Germinal center (tissue), 1 donor: ENCODE measurements at places on chromosomes 2 and 18.

DNA sequence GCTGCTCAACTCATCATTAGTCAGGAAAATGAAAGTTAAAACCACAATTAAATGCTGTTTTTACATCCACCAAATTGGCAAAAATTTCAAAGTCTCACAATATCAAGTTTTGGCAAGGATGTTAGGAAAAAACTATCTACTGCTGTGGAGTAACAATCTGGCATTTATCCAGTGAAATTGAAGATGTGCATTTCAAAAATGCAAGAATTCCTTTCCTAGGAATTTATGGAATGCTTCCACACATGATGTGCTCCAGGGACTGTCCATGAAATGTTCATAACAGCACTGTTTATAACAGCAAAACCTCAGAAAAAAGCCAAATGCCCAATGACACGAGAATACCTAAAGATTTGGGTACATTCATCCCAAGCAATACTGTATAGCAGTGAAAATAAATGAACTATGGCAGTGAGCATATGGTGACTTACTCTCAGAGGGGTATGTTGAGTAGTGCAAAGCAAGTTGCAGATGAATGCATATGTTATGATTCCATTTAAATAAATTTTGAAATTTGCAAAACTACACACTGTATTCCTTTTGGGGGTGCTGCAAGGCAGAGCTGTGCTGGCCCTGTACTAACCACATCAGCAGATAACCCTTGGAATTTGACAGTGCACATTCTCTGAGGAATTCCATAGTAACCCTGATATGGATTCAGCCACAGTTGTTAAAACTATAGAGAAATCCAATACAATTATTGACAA, 41.3 kb upstream of the GYPC start:
- no peak for DNase-seq

DNA sequence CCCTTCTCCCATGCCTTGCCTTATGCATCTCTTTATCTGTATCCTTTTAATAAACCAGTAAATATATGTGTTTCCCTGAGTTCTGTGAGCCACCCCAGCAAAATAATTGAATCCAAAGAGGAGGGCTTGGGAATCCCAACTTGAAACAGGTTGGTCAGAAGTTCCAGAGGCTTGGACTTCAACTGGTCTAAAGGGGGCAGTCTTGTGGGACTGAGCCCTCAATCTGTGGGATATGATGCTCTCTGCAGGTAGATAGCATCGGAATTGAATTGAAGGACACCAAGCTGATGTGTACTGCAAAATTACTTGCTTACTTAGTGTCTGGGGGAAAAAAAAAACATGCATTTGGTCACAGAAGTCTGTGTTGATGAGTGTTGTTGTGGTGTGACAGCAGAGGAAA, 1033.5 kb upstream of the TMEFF2 start:
- no peak for DNase-seq

DNA sequence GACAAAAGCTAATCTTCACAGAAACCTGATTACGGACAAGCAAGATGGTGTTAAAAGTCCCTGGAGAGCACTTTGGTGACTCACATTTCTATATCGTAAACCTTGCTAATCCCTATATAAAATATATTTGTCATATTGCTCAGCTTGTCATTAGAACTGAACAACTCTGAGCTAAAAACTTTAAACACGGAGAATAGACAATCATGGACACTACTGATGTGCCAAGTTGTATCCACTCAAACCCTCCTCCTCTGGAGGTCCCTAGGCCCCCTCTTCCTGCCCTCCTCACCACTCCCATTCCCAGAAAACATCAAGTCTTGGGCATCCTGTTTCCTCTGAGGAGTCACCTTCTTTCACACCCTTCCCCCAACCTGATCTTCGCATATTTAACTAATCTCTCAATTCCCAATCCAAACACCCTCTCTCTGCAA, 138.7 kb upstream of the PID1 start:
- no peak for DNase-seq

DNA sequence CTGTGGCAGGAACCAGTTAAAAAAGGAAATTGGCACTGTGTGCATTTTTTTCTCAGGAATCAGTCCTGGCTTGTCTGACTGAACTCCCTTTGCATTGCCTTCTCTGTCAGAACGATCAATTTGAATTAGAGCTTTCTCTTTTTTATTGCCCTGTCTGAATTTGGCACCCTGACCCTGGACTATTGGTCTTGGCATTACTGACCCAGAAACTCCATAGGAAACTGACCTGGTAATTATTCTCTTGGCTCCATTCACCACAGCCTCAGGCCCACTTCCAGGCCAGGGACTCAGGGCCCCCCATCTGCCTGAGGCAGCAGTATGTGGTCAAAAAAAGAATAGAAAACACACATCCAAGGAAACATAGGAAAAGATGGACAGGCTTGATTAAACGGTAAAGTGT, 32.0 kb upstream of the CCDC88A start:
- DNase-seq: no peak

DNA sequence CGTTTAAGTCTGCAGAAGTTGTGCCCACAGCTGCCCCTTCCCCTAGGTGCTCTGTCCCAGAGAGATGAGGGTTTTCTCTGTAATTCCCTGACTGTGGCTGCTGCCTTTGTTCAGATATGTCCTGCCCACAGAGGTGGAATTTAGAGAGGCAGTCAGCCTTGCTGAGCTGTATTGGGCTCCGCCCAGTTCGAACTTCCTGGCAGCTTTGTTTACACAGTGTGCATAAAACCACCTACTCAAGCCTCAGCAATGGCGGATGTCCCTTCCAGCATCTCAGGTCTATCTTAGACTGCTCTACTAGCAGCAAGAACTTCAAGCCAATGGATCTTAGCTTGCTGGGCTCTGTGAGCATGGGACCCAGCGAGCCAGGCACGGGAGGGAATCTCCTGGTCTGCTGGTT, 48.1 kb downstream of the LHCGR start:
- DNase-seq: no peak

DNA sequence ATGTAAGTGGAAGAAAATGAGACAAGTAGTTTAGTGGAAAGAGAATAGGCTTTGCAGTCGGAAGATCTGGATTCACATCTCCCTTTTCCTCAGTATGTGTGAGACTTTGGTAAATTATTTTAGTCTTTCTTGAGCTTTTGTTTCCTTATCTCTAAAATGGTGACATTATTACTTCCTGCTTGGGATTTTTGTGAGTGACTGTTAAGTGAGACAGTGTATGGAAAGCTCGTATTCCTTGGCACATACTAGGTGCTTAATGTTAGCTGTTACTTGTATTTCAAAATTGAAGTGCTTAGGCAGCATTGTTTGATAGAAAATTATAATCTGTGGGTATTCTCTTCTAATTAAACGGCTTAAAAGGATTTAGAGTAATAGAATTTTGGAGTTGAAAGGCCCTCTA, 2.0 kb downstream of the ZNF638 start:
- DNase-seq: no peak

DNA sequence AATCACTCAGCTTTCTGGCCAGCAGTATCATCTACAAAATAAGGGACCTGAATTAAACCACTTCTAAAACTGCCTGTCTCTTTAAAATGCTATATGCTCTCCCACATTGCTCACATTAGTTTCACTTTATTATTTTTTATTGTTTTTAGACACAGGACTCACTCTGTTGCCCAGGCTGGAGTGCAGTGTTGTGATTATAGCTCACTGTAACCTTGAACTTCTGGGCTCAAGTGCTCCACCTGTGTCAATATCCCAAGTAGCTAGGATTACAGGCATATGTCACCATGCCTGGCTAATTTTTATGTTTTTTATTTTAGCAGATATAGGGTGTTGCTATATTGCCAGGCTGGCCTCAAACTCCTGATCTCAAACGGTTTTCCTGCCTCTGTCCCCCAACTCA, 591.3 kb upstream of the ZNF804A start:
- no peak for DNase-seq

DNA sequence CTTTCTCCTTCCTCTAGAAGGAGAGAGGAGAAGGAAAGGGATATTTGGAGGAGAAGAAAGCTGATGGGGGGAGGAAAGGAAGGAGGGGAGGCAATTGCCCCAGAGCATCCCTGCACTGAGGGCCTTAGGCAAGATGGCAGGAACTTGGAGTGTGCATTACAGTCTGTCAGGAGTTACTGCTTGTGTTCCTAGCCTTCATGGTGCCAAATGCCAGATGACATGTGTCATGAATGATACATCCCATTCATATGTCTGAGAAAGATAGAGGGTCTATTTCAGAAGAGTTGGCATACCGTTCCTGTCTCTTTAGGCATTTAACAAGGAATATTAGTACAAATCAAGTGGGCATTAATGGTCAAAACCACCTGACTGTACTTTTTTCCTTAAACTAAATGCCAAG, 232.1 kb upstream of the NT5C1B start:
- DNase-seq: no peak

DNA sequence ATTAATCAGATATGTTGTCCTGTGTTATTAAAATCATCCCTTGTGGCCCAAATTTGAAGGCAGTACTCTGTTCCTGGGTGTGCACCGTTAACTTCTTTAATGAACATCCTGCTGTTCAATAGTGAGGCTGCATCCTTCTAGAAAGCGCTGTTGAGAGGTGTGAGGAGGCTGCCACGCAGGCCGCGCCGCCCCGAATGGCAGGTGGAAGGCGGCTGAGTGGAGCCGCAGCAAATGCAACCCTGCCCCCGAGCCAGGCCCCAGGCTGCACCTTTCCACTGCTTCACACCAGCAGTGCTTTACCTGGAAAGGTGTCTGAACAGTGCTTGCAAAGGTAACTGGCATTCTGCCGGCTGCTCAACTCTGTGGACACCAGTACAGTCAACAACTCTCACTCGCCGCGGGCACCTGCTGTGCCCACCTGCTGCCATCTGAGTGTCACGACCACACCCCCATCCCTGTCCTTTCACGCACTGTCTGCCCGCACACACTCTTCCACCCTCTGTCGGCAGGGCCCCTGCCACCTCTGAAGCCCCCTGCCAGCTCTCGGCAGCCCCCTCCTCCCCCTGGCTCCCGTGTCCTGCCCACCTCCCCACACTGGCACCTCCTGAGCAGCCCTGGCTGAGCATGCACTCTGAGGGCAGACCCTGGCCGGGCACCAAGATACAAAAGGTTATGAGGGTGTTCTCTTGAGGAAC, 70.9 kb downstream of the ODC1 start:
- DNase-seq: no peak

DNA sequence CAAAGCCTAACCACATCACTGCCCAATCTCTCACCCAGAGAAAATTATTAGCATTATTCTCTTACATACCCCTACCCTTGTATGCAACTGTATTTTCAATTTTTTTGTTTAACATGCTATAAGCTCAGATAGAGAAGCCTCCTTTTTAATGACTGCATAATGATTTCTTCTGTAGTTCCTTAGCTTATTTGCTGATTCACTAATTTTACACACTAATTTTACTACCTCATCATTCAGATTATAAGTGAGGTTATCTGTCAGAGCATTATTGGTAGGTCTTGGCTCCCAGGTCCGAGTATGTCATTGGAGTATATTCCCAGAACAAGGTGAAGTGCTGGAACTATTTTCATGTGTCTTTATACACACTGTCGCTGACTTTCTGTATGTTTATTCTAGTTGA, 45.4 kb downstream of the RHBDD1 start:
- no peak for DNase-seq

GRCh38 chr18:56992777-56993176, 154.1 kb upstream of the BOD1L2 start:
- DNase-seq: no peak

DNA sequence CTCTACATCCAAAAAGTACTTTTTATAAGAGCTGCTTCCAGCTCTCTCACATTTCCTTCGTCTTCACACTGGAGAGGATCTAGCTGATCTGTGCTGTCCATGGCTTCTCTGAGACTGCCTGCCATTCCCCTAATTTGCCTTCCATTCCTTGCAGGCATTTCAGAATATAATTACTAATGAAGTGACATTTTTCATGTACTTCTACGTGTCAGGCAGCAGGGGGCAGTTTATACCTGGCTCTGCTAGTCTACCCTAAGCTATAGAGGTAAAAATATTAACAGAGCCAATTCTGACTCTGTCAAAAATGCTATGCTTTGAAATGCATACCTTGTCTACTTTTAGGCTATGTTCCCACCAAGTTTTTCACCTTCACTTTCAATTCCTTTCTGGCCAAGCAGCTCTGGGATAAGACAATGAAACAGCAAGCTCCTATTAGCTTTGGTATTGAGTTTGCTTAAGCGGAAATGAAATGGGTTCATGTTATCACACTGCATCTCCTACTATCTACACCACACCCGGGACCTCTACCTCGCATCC, 81.9 kb downstream of the MEP1B start:
- peak; percentile 33 for DNase-seq

- DNase-seq: no peak
These were observed 4.5 kb downstream of the DYTN start for GRCh38 chr2:206713746-206714145.

DNA sequence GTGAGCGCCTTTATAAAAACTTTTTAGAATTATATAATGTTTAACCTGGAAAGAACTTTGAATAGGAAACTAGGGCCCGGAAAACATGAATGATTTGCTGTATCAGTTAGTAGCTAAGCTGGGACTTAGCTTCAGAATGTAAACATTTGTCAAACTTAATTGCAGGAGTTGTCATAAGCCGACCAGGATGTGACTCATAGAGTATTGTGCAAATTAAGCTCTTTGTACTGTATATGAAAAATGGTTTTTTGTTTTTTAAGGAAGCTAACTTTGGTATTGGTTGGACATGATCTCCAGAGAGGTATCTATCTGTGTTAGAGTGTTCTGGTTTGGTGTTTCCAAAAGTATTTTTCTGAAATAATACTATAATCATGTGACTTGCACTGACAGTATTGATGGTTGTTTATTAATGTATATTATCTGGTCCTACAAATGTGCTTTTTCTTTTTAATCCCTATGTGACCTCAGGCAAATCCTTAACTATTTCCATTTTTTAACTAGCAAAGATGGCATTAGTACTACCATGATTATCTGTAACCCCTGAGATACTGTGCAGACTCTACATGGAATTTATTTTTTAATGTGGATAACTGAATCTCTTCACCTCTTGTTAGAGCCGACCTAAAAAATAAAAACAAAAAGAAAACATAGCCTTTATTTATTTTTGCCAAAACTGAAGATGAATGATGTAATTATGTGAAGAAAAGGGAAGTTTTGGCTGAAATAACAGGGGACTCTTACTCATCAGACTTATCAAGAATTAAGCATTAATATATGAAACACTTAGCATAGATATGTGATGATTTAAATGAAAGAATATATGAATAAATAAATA, 11.7 kb downstream of the YIPF4 start:
- no peak for DNase-seq

- DNase-seq: no peak
These were observed 14.8 kb upstream of the C2orf66 start for GRCh38 chr2:196823750-196824522.

- no peak for DNase-seq
These were observed 188.7 kb downstream of the DPP10 start for GRCh38 chr2:114631146-114631545.

DNA sequence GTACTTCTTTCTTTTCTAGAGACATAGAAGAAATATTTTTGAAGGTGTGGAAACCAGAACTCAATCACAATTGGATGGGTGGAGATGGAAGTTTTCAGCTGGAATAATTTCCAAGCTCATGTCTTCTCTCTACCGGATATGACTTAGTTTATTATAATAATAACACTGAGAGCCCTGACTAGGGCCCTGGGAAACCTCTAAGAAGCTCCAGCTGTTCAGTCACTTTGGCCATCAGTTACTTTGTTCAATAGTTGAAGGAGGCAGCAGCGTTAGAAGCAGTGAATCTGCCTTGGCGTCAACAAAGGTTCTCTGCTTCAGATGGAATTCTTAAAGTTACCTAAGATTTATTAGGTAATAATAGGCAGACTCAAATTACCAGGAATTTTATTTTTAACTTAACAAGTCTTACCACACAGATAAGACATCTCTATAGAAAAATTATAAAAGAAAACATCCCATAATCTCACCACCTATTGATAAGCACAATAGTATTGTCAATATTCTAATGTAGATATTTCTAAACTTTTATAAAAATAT, 293.8 kb upstream of the CHAC2 start:
- no peak for DNase-seq
